Activated CD4-positive, alpha-beta T cell treated with anti-CD3 and anti-CD28 coated beads, Interleukin-2, amount 10 ng/mL, durations not matched to agents 24 days and 14 days (primary cell): ENCODE measurements at places on chromosomes 12 and 14. TPM values are rescaled to one million over a fixed set of nuclear protein-coding genes. Genes with fewer than 3 reads are reported as not detected.

SLC38A4 gene
- not detected in 2 replicates for total RNA-seq

SAMD15 gene
- total RNA-seq, result 0.28 and 0.63 TPM in 2 replicates

SIRT4 gene
- total RNA-seq, result 1.1 and 2.5 TPM in 2 replicates

GALNT8 gene
- 0.82 and 0.99 TPM in 2 replicates for total RNA-seq

MYRFL gene
- total RNA-seq, result not detected in 2 replicates

DPPA3 gene
- total RNA-seq, result not detected in 2 replicates

CLEC2A gene
- not detected in 2 replicates for total RNA-seq

SLC25A47 gene
- not detected in 2 replicates for total RNA-seq

SRRM4 gene
- not detected in 2 replicates for total RNA-seq

POU6F1 gene
- total RNA-seq, result 5.1 and 9.0 TPM in 2 replicates

CYP27B1 gene
- total RNA-seq, result 12.3 and 12.7 TPM in 2 replicates

ALG10 gene
- 23.8 and 24.1 TPM in 2 replicates for total RNA-seq

MAPK1IP1L gene
- 142 and 144 TPM in 2 replicates for total RNA-seq

OTOGL gene
- total RNA-seq, result not detected in 2 replicates

ADGRD1 gene
- 0.84 and 0.95 TPM in 2 replicates for total RNA-seq

CNPY2 gene
- 165 and 169 TPM in 2 replicates for total RNA-seq

SMCO2 gene
- 1.1 and 1.4 TPM in 2 replicates for total RNA-seq

KCNH5 gene
- total RNA-seq, result not detected in 2 replicates

CIROP gene
- total RNA-seq, result not detected in 2 replicates

HCAR2 gene
- 0.26 and 0.47 TPM in 2 replicates for total RNA-seq

POC1B gene
- total RNA-seq, result 21.5 and 22.6 TPM in 2 replicates

DLK1 gene
- total RNA-seq, result not detected in 2 replicates

TMEM119 gene
- 0.47 TPM in 1 of 2 replicates, not detected in the other for total RNA-seq

BBOF1 gene
- 0.57 and 0.72 TPM in 2 replicates for total RNA-seq

SERPINA5 gene
- total RNA-seq, result not detected in 2 replicates

DNAH10 gene
- total RNA-seq, result 0.14 and 0.21 TPM in 2 replicates

NAB2 gene
- 70.5 and 76.7 TPM in 2 replicates for total RNA-seq

KRT71 gene
- total RNA-seq, result not detected in 2 replicates

APAF1 gene
- total RNA-seq, result 19.9 and 20.7 TPM in 2 replicates
